ENCODE measurements at places on chromosomes 7 and 10.

GRCh38 chr10:17041626-17042520 is 87.7 kb downstream of the CUBN start:
- DNase-seq = no peak

GRCh38 chr10:29719281-29719675 is 84.5 kb upstream of the SVIL start:
- DNase-seq = no peak

GRCh38 chr7:117138981-117139380 is 183.9 kb downstream of the WNT2 start:
- DNase-seq = peak; percentile 63

DNA sequence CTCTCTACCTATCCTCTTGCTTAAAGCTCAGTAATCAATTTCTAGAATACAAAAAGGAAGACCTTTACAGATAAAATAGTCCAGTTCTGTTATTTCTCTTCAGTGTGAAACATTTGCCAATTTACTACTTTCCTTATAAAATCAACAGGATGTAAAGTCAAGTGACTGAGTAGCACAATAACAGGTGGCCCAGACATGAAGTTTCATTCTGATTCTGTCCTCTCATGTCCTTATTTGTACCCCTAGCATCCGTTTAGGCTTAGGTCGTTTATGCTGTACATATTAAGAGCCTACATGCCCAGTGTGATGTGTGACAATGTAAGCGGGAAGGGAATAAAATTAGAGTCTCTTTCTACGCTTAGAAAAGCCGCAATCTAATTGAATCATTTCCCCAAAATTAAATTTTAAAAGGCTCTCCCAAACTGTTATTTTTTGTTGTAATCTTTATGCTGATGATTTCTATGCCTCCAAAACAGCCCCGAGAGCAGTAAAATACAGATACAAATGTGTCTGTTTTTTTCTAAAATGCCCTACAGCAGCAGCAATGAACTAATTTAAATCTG is 29.1 kb downstream of the EPC1 start:
- DNase-seq = no peak

DNA sequence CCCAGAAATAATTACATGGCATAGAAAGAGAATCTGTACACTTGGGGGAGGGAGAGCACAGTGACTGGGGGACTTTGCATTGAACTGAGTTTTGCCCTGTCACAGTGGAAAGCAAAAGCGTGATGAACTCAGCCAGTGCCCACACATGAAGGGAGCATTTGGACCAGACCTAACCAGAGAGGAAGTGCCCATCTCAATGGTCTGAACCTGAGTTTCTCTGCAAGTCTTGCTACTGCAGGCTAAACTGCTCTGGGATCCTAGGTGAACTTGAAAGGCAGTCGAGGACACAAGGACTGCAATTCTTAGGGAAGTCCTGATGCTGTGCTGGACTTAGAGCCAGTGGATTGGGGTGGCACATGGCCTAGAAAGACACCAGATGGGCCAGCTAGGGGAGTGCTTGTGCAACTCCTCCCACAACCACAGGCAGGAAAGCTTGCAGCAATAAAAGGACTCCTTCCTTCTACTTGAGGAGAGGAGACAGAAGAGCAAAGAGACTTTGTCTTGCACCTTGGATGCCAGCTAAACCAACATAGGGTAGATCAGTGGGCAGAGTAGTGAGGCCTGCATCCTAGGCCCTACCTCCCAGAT is 259.0 kb downstream of the GRM8 start:
- DNase-seq = no peak

DNA sequence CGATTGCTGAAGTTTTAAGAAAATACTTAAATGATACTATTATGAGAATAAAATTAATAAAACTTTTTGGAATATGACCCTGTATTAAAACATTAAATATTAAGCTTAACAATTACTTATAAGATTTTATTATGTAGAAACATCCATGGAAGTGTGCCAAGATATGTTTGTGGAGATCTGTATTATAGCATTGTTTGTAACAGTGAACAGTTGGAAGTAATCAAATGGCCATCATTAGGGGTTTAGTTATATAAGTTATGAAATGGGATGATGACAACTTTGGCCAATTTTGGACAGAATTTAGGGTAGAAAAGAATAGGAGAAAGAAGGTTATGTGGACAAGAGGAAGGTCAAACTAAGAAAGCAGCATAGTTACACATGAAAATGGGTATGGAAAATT is 88.0 kb downstream of the AKAP9 start:
- DNase-seq = no peak

- DNase-seq = no peak
Observed at GRCh38 chr7:99669782-99670181, 10.0 kb downstream of the CYP3A5 start.

- peak; percentile 76 for DNase-seq
Observed at GRCh38 chr10:137031-137430, 1.8 kb downstream of the ZMYND11 start.

Measured in GM23338 (cell line).